ENCODE measurements at places on chromosomes 4 and X. TPM values are rescaled to one million over a fixed set of nuclear protein-coding genes. Genes with fewer than 3 reads are reported as not detected.

- H3K36me3 ChIP-seq: no peaks in the 10 kb centered on the region
- no peaks in the 10 kb centered on the region for H3K4me1 ChIP-seq
- no peak for DNase-seq
Measured at GRCh38 chr4:157882901-157883300, 289.9 kb downstream of the GASK1B start.

GRCh38 chr4:124337874-124338273, 374.7 kb downstream of the ANKRD50 start:
- peaks cover 5% of the 10 kb centered on the region for H3K4me1 ChIP-seq
- H3K36me3 ChIP-seq: no peaks in the 10 kb centered on the region
- no peak for DNase-seq
- no peak overlapping the region for H3K4me3 ChIP-seq
- H3K27me3 ChIP-seq: no peaks in the 10 kb centered on the region

GRCh38 chr4:15556511-15557092, 86.9 kb downstream of the CC2D2A start:
- H3K4me1 ChIP-seq: peaks cover 15% of the 10 kb centered on the region
- no peak for DNase-seq
- H3K4me3 ChIP-seq: no peak overlapping the region

- no peak overlapping the region for H3K4me3 ChIP-seq
- peaks cover 58% of the 10 kb centered on the region for H3K4me1 ChIP-seq
- no peaks in the 10 kb centered on the region for H3K36me3 ChIP-seq
- DNase-seq: peak; percentile 68
- H3K27ac ChIP-seq: no peak overlapping the region
Measured at GRCh38 chr4:72314869-72315268, 254.2 kb downstream of the ADAMTS3 start.

GRCh38 chrX:10014462-10015354, 47.5 kb downstream of the CLDN34 start:
- H3K27me3 ChIP-seq: peaks cover 4% of the 10 kb centered on the region
- peaks cover 60% of the 10 kb centered on the region for H3K4me1 ChIP-seq
- DNase-seq: peak; percentile 82
- peak overlapping the region; percentile 57 for H3K27ac ChIP-seq

Gene NFXL1
- total RNA-seq: 9.6 TPM

- H3K4me1 ChIP-seq: peaks cover 15% of the 10 kb centered on the region
- no peak overlapping the region for H3K4me3 ChIP-seq
- H3K36me3 ChIP-seq: peaks cover 13% of the 10 kb centered on the region
- DNase-seq: no peak
- no peaks in the 10 kb centered on the region for H3K27me3 ChIP-seq
- no peak overlapping the region for H3K27ac ChIP-seq
Measured at GRCh38 chr4:113788888-113789287, 27.4 kb upstream of the CAMK2D start.

Gene TRIML1
- not detected for total RNA-seq

Gene MID2
- 10.7 TPM for total RNA-seq

DNA sequence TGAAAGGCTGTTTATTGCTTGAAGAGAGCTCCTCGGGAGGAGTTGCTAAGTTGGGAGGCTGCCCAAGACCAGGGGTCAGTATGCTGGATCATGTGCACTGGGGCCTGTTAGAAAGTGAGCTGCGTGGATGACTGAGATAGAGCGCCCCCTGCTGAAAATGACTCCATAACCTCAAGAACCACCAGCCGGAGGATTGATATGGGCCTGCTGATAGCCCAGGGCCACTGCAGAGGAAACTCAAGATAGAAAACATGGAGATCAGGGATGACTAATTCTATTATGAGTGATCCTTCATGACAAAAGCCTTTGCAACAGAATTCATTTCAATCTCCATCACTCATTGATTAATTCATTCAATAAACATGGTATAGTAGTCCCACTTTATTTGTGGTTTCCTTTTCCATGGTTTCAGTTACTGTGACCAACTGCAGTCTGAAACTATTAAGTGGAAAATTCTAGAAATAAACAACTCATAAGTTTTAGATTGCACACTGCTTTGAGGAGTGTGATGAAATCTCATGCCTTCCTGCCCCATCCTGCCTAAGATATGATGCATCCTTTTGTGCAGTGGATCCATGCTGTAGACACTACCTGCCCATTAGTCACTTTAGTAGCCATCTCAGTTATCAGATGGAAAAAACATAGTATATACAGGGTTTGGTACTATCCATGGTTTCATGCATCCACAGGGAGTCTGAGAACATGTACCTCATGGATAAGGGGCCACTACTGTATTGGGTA, 126.7 kb upstream of the MBNL3 start:
- peak; percentile 4 for DNase-seq
- H3K4me1 ChIP-seq: no peaks in the 10 kb centered on the region
- H3K27ac ChIP-seq: no peak overlapping the region
- no peaks in the 10 kb centered on the region for H3K36me3 ChIP-seq
- no peak overlapping the region for H3K4me3 ChIP-seq
- peaks cover 2% of the 10 kb centered on the region for H3K27me3 ChIP-seq

Gene TRIM60
- total RNA-seq: not detected

DNA sequence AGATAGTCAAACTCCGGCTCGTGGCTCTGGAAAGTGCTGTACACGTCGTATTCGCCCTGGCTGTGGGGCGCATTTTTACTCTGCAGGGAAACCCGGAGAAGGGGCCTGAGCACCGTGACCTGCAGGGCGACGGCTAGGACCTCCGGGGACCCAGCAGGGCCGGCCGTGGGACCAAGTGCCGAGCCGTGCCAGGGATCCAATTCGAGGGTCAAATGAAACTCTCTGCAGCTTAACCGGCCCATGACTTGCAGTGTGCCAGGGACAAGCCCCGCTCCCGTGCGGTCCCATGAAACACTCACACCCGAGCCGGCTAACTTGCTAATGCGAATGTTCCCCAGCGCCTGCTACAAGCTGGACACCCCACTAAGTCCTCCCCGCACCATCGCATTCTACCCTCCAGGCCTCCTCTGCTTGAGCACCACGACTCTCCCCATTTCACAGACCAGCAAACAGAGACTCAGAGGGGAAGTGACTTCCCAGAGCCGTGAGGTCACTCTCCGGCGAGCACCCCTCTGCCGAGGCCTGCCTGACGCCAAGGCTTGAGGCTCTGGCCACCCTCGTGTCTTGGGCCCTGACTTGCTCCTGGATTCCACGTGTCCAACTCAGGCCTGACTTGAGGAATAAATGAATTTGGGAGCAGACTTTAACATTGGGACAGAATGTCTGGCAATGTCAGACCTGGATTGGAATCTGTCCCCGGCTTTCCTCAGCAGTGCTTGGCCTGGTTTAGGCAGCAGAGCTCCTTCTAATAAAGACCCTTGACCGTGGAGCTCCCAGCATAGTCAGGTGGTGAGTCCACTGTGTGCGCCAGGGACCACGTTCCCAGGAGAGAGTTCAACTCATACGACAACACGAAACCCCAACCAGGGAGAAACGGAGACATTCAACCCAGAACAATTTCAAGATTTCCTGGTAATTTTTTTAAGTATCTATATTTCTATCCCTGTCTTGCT, 93.6 kb downstream of the PPP2R2C start:
- no peak overlapping the region for H3K27ac ChIP-seq
- H3K4me1 ChIP-seq: no peaks in the 10 kb centered on the region
- peaks cover 53% of the 10 kb centered on the region for H3K27me3 ChIP-seq
- no peak overlapping the region for H3K4me3 ChIP-seq
- no peak for DNase-seq

- no peaks in the 10 kb centered on the region for H3K36me3 ChIP-seq
- peaks cover 67% of the 10 kb centered on the region for H3K4me1 ChIP-seq
- H3K27me3 ChIP-seq: peaks cover 2% of the 10 kb centered on the region
Measured at GRCh38 chrX:39756086-39756883, 341.5 kb downstream of the BCOR start.

Gene H2AZ1
- total RNA-seq: 684 TPM

DNA sequence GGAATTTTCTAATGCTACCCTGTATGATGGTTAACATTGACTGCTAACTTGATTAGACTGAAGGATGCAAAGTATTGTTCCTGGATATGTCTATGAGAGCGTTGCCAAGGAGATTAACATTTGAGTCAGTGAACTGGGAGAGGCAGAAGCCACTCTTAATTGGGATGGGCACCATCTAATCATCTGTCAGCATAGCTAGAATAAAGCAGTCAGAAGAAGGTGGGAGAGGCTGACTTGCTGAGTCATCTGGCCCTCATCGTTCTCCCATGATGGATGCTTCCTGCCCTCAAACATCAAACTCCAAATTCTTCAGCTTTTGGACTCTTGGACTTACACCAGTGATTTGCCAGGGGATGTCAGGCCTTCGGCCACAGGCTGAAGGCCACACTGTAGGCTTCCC, 878.5 kb downstream of the PCDH7 start:
- no peak overlapping the region for H3K4me3 ChIP-seq
- H3K27ac ChIP-seq: no peak overlapping the region
- H3K27me3 ChIP-seq: no peaks in the 10 kb centered on the region

GRCh38 chr4:122632396-122633143, 11.7 kb upstream of the IL21 start:
- H3K4me1 ChIP-seq: peaks cover 10% of the 10 kb centered on the region
- H3K27ac ChIP-seq: no peak overlapping the region
- H3K27me3 ChIP-seq: peaks cover 14% of the 10 kb centered on the region

Gene COL4A6
- total RNA-seq: 0.12 TPM

Gene CRMP1
- total RNA-seq: not detected

Gene EGF
- 1.7 TPM for total RNA-seq

DNA sequence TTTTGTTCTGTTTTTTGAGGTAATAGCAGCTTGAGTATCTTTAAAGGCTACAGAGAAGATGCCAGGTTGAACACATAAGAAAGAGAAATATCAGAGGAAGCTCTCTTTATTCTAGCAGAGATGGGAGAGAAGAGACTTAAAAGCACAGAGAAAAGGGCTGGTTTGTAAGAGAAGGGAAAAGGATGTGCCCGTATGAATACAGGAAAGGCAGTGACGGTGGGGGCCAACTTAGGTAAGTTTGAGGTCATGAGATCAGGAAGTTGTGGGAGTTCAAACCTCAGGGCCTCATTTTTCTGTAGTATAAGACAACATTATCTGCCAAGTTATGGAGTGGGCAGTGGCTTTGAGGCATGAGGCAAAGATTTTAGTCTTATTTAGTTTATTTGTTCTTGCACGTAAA, 121.3 kb upstream of the S100G start:
- DNase-seq: no peak
- H3K27me3 ChIP-seq: peaks cover 8% of the 10 kb centered on the region
- H3K27ac ChIP-seq: no peak overlapping the region
- H3K4me3 ChIP-seq: no peak overlapping the region
- no peaks in the 10 kb centered on the region for H3K4me1 ChIP-seq
- no peaks in the 10 kb centered on the region for H3K36me3 ChIP-seq

DNA sequence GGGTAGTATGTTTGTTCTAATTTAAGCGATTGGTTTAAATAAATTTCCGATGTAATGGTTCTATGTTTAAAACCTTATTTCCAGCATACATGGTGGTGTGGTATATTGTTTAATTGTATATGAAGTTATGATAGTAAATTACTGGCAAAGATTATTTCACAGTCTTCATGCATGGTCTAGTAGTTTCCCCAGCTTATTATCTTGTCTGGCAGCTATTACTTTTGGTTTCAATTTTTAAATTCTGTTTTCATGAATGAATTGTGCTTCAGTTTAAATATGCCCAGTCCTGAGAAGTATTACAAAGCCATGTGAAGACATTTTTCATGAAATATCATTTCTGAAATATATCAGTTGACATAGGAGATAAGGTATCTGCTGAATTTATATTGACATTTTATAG, 6.3 kb downstream of the ALG13 start:
- peaks cover 6% of the 10 kb centered on the region for H3K4me1 ChIP-seq
- H3K36me3 ChIP-seq: peaks cover 27% of the 10 kb centered on the region
- no peak overlapping the region for H3K4me3 ChIP-seq
- H3K27me3 ChIP-seq: no peaks in the 10 kb centered on the region
- DNase-seq: no peak

Gene FGF13
- not detected for total RNA-seq

Gene SSX2
- not detected for total RNA-seq

Gene TEX11
- not detected for total RNA-seq

- no peak overlapping the region for H3K27ac ChIP-seq
- H3K36me3 ChIP-seq: no peaks in the 10 kb centered on the region
- H3K4me1 ChIP-seq: no peaks in the 10 kb centered on the region
- no peaks in the 10 kb centered on the region for H3K27me3 ChIP-seq
Measured at GRCh38 chr4:164304101-164304639, 449.8 kb upstream of the SMIM31 start.

Gene TKTL2
- total RNA-seq: not detected

All from HFFc6 (cell line).